ENCODE measurements at places on chromosomes 6 and 20. TPM values are rescaled to one million over a fixed set of nuclear protein-coding genes. Genes with fewer than 3 reads are reported as not detected.

CST5 gene
- total RNA-seq: not detected

GRCh38 chr6:51640021-51640420, 447.4 kb downstream of the PKHD1 start:
- DNase-seq: no peak

MAFB gene
- total RNA-seq: 0.37 TPM

POPDC3 gene
- 129 TPM for total RNA-seq

DNA sequence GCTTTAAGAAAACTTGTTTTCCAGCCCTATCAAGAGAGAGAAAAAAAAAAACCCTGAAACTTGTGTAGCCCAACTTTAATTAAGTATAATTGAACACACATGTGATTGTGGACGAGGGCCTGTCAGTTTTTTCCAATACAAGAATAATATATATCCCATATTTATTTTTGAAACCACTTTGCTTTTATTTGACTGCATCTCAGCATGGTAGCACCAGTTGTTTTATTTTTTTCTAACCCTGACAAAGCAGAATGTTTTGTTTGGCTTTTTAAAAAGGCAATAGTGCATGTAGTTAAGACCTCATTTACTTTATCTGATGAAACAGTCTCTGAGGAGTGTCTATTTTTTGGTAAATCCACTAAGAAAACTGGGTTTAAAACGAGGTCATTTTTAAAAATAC, 257.7 kb downstream of the CDKAL1 start:
- DNase-seq: no peak

- DNase-seq: peak; percentile 87
Observed at GRCh38 chr6:4928426-4928825, 75.4 kb downstream of the RPP40 start.

All from myocyte (in vitro differentiated cells).